T-cell (primary cell): ENCODE measurements at places on chromosomes 12 and 14.

- DNase-seq = no peak
Observed at GRCh38 chr12:12676605-12677004, 19.4 kb downstream of the GPR19 start.

- DNase-seq = no peak
Observed at GRCh38 chr12:3003357-3003992, 44.3 kb downstream of the TEAD4 start.

- no peak for DNase-seq
Observed at GRCh38 chr14:53596853-53597525, 359.6 kb downstream of the BMP4 start.

- DNase-seq = no peak
Observed at GRCh38 chr14:41498959-41499358, 107.7 kb upstream of the LRFN5 start.

DNA sequence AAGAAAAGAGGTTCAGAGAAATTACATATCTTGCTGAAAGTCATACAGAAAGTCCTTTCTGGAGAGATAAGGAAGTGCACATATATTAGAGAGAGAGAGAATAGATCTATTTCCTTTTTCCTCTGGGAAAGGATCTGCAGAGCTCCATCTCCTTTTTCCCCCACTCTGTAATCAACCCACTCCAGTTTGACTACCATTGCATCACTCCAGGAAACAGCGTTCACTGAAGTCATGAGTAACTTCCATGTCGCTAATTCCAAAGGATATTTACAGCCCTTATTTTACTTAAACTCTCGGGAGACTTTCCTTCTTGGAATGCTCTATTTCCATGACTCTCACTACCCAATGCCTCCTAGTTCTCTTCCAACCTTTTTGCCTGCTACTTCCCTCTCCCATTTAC is 72.5 kb upstream of the PARP11 start:
- DNase-seq = no peak
